ENCODE measurements at places on chromosomes 5 and 9.

DNA sequence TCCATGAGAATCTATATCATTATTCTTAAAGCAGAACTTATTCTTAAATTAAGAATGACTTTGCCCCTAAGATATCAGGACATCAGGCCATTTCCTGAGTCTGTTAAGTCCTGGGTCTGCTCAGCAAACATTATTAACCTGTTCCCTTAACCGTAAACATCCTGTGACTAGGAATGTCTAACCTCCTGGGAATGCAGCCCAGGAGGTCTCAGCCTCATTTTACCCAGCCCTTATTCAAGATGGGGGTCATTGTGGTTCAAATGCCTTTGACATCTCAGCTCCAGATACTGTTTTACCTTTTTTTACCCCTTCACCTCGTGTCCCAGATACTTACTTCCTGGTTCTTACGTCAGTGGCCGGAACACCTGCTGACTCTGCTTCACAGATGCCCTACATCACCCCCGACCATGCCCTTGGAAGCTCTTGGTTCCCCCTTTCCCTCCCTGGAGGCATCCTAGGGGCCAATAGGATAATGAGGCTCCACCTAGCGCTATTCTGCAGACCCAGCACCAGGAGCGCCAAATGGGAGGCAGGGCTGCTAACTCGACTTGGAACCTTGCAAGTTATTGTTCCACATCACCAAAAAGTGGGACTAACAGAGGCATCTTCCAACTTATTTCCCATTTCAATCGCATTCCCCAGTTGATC, 182.5 kb downstream of the MED10 start:
- no peak for DNase-seq

GRCh38 chr5:21071421-21071820, 1083.4 kb upstream of the CDH18 start:
- DNase-seq: no peak

DNA sequence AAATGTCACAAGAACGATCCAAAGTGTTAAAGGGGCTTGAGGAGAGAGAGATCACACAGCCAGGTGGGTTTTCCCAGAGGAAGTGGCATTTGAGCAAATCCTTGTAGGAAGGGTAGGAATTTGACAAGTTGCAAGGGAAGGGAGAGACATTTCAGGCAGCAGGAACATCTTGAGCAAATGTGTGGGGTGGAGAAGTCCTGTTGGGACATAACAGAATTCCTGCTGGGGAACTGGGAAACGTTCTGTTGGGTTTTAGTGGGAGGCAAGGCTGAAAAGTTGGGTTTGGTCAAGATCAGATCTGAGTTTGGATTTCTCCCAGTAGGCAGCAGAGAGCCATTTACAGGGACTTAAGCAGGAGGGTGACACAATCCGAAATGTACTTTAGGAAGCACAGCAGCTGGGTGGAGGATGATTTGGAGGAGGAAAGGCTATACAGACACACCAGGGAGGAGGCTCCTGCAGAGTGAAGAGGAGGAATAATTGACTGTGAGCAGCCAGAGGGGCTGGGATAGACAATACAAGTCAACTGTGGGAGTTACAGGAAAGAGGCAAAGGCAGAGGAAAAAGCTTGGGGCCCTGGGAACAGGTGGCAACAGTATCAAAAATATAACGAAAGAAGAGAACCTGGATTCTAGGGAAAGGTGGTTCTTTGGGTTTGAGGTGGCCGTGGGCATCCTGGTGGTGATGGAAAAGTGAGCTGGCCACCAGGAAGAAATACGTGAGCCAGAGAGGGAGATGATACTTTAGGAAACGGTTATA, 3.1 kb upstream of the ZSWIM6 start:
- no peak for DNase-seq

DNA sequence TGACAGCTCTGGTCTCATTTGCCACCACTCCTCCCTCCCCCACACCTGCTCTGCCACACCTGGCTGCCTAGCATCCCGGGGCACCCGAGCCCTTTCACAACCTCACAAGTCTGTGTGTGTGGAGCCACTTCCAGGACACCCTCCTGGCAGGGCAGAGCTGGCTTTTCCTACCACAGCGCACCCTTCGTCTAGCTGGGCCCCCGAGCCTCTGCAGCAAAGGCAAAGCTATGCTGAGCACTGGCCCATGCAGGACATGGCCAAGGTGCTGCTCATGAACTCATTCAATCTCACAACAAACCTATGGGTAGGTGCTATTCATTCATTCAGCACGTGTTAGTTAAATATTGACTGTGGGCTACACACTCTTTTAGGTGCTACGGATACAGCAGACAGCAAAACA, 43.4 kb downstream of the DUSP1 start:
- no peak for DNase-seq

GRCh38 chr9:137689745-137690529, 71.1 kb downstream of the EHMT1 start:
- DNase-seq: no peak

- no peak for DNase-seq
Observed at GRCh38 chr5:104344809-104345208, 782.2 kb upstream of the NUDT12 start.

DNA sequence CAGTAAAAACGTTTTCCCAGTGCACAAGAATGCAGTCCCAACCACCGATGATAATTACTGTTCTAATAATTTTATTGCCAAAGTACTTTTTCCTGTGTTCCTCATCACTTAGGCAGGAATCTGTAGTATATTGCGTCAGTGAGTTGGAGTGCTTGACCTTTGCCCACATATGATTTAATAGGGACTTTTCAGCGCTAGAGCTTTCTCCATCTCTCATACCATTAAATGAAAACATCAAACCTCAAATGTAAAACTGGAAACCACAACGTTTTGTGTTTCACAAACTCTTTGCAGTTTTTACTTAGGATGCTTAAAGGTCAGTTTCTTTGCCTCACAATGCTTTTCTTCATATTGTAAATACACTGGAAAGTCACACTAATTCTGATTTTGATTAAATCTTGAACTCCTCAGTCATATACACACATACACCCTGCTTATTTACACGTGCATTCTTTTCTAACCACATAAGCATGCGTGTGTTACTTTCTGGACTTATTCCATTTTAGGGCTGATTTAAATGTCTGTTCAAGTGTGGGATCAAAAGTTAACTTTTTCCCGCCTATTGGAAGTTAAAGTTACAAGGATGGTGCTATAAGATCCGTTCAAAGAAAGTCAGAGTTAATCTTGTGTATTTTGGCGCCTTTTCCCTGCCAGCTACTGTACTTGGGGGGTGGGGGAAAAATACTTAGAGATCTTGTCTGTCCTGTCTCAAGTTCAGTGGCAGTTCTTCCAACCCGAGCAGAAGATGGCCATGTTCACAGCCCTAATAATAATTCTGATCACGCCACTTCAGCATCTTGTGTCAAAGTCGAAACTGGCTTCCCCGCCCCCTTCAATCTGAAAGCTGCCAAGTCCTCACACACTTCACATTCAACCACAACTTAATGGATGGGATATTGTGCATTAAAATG, 6.6 kb upstream of the NFIB start:
- no peak for DNase-seq

DNA sequence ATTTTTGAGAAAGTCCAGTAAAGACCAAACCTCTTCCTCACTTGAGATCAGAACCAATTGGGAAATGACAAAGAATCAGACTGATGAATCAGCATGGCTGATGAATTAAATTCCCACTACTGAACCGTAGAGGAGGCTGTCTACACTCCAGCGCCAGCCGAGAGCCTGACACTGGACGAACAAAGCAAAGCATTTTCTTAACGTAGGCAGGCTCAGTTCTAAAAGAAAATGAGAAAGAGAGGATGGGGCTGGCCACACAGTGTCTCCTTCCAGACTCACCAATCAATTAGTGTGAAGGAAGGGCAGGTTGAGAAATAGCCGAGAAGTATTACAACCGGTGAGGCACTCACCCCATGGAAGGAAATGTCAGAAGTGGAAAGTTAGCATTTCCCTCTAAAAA, 49.4 kb downstream of the ITGA1 start:
- DNase-seq: no peak

- no peak for DNase-seq
Observed at GRCh38 chr9:112925058-112925641, 34.5 kb upstream of the SLC46A2 start.

DNA sequence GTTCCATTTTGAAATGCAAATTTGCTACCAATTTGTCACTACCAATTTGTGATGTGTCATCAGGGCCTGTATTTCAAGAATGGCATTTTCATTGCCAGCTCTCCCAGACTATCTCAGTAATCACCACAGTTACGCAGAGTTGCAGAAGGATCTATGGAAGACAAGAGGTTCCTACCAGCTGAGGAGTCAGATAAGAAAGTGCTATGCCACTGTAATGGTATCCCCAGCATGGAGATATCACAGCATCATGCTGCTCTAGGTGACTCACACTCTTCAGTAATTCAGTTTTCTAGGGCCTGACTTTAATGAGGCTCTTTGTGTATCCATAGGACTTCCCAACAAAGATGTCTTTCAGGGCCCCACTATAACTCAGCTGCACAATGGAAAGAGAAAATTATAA, 490.3 kb downstream of the ARHGEF28 start:
- DNase-seq: no peak

DNA sequence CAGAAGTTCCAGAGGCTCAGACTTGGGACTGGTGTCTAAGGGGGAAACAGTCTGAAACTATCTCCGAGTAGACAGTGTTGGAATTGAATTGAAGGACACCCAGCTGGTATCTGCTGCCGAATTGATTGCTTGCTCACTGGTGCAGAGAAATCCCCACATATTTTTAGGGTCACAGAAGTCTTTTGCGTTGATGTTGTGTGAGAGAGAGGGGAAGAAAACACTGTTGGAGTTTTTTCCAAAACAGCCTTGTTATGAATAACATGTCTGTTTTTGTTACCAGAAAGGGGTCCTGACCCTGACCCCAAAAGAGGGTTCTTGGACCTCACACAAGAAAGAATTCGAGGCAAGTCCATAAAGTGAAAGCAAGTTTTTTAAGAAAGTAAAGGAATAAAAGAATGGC, 81.3 kb downstream of the ALDH7A1 start:
- no peak for DNase-seq

DNA sequence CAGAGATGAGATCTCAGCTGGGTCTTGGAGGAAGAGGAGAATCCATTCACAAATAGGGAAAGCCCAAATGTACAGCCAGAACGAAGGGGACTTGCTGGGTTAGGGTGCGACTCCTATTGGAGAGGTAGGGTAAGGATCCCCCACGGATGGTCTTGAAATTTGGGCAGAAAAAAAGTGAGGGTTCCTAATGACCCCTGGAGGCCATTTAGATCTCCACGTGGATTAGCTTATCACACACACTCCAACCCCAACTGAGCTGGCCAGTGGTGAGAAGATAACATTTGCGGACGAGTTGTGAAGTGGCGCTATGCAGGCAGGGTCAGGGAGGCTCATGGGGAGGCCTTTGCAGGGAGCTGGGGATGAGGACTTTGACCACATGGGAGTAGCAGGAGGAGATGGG, 86.0 kb downstream of the FSTL4 start:
- no peak for DNase-seq

- no peak for DNase-seq
Observed at GRCh38 chr9:134276453-134277245, 49.6 kb upstream of the RXRA start.

GRCh38 chr9:132595319-132595718, 12.9 kb downstream of the BARHL1 start:
- no peak for DNase-seq

DNA sequence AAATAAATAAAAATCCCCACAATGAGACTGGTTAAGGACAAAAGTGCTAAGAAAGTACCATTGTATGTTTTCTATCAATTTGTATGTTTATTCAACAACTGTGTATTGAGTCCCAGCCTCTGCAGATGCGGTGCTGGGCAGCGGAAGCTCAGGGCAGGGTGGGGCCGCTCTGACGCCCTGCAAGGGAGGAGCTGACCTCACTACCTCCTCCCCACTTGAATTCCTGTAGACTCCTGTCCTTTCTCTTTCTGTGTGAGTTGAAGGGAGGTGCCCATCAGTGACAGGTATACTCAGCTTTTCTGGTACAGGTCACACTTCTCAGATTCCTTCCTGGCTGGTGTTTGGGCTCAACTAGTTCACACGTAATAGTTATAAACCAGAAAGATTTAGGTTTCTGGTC, 27.0 kb downstream of the ANGPTL2 start:
- no peak for DNase-seq

- DNase-seq: no peak
Observed at GRCh38 chr5:41482715-41483114, 27.7 kb downstream of the PLCXD3 start.

DNA sequence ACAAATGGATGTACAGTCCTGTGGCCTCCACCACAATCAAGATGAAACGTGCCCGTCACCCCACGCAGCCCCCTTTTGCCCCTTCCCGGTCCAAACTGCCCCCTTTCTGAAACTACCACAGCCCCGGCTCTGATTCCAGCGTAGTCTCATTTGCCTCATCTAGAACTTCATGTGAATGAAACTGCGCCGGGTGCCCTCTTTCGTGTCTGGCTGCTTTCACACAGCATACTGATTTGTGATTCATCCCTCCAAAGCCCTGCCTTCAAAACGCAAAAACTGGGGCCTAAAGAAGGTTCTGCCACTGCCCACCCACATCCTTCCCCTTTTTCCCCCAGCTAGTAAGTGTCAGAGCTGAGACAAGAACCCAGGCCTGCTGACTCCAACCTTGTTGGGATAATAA, 31.5 kb upstream of the NCS1 start:
- DNase-seq: peak; percentile 9

GRCh38 chr5:159463590-159464321, 133.5 kb upstream of the IL12B start:
- no peak for DNase-seq

DNA sequence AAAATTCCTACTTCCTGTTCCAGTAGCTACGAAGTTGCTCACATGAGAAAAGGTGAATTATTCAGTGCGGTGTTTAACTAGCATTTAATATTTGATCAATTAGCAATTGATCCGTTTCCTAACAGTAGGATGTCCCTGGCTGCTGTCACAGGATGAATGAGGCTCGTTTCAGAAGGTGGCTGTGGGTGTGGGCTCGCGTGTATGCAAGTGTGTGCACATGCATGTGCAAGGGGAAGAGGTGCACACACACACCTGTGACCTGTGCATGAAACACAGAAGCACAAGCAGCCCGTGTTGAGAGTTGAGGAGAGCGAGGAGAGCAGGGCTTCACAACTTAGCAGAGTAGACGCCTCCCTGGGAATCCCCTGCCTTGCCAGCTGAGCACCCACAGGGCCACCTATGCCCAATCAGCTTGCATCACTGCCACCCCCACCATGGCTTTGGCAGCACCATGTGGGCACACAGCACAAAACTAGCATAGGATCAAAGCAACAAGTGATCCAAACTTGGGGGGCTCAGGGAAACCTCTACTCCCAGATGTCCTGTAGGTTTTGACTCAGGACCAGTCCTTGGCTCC, 107.2 kb downstream of the C5orf15 start:
- DNase-seq: no peak

- DNase-seq: no peak
Observed at GRCh38 chr5:151014680-151015343, 5.6 kb upstream of the GPX3 start.

GRCh38 chr9:88437210-88438146, 49.2 kb downstream of the SPIN1 start:
- no peak for DNase-seq

DNA sequence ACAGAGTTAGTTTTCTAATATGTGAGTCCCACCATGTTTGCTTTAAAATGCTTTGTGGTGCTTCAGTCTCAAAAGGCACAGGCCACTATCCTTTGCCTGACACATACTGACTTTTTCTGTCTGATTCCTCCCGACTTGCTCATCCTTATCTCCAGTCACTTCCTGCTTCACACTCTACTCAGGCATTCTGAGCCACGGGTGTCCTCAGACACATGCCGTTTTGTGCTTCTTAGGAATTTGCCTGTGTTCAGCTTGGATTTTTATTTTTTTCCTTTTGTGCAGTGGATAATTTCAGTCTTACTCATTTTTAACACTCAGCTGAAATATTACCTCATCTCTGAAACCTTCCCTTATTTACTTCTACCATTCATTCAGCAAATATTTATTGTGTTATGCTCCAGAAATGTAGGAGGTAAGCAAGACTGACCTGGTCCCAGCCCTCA, 54.1 kb downstream of the MAN2A1 start:
- DNase-seq: no peak

Data from stimulated activated naive CD4-positive, alpha-beta T cell treated with Interleukin-2 at 50 U/mL for 16 hours (primary cell).